ENCODE measurements at places on chromosomes 3 and 15. TPM values are rescaled to one million over a fixed set of nuclear protein-coding genes. Genes with fewer than 3 reads are reported as not detected.

The CNBP gene
- 266 TPM for total RNA-seq

The MESP2 gene
- total RNA-seq: 0.28 TPM

The DET1 gene
- 9.1 TPM for total RNA-seq

The SSR3 gene
- total RNA-seq: 606 TPM

The FSIP1 gene
- total RNA-seq: 0.18 TPM

DNA sequence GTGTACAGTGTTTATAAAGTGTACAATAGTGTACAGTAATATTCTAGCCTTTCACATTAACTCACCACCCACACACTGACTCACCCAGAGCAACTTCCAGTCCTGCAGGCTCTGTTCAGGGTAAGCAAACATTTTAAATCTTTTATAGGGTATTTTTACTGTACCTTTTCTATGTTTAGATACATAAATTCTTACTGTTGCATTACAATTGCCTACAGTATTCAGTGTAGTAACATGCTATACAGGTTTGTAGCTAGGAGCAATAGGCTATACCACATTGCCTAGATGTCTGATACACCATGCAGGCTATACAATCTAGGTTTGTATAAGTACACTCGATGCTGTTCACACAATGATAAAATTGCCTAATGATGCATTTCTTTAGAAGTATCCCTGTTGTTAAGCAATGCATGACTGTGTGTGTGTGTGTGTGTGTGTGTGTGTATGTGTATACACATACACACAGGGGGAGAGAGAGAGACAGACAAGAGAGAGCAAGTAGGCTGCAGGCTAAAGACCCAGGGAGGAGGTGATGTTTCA is 72.5 kb upstream of the PRR23C start:
- peak; percentile 76 for DNase-seq

GRCh38 chr3:139241783-139242182 is 102.0 kb upstream of the MRPS22 start:
- no peak for DNase-seq

- DNase-seq: peak; percentile 37
These were observed 200.4 kb downstream of the ADAMTSL3 start for GRCh38 chr15:83854321-83854720.

DNA sequence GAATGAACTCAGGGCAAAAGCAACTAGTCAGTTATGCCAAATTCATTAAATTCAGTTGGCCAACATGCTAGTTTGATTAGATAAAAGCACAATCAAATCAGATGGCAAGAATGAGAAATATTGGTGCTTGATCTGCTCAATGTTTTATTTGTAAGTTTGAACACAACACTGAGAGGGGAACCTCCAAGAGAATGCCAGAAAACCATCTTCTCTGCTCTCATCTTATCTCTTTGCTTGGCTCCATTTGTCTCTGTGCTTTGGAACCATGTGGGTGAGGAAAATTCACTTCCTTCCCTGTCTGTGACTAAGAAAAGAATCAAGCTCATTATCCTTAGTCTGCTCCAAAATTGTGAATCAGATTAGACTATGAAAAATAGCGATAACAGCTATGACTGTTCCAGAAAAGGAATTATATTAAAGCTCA is 43.6 kb upstream of the DCBLD2 start:
- DNase-seq: peak; percentile 33

DNA sequence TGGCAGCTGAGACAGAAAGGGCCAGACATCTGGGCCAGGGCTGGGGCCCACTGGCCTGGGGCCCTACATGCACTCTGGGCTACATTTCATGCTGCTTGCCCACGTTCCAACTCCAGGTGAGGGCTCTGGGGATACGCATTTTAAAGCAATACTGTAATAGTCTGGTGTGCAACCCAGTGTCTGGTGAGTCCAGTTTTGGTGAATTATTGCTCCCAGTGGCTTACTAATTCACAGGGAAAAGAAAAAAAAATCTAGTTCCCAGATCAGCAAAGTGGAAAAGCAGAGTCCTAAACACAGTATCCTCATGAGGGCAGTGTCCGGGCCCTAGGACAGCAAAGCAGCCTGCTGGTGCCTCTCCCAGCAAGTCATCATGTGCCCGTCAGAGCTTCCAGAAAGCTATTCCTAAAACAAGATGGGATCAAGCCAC is 82.4 kb downstream of the CCNL1 start:
- DNase-seq: peak; percentile 46

DNA sequence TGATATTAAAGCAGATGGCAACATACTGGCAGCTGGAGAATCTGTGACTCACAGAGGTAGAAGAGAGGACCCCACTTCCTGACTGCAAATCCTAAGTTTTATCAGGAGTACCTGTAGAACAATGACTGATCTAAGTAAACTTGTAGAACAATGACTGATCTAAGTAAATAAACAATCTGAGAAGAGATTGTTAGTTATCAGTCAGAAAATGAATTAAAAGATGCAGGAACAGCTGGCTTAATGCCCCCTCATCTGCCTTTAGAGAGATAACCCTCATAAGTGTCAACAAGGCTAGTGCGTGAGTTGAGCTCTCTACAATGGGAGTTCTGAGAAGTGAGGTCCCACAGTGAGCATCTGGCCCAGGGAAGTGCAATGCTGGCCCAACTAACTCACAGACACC is 14.6 kb downstream of the ACAD11 start:
- DNase-seq: no peak
